Neuronal stem cell (in vitro differentiated cells): ENCODE measurements at places on chromosomes 2 and 18.

DNA sequence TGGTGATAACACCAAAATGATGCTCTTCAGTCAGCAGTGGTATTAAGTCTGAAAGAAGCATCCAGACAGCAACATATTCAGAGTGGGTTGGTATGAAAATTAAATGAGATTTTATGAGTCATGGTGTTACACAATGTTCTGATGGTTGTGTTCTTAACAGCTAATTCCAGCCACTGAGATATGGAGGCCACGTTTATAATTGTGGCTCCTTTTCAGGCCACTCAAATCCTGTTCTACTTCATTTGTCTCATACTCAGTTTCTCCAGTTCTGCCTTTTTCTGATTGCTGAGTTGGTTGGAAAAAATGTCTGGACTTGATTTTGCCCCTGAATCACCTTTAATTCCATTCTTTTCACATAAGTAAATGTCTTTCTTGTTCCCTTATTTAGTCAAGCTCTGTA is 162.7 kb upstream of the COL3A1 start:
- DNase-seq, result no peak

DNA sequence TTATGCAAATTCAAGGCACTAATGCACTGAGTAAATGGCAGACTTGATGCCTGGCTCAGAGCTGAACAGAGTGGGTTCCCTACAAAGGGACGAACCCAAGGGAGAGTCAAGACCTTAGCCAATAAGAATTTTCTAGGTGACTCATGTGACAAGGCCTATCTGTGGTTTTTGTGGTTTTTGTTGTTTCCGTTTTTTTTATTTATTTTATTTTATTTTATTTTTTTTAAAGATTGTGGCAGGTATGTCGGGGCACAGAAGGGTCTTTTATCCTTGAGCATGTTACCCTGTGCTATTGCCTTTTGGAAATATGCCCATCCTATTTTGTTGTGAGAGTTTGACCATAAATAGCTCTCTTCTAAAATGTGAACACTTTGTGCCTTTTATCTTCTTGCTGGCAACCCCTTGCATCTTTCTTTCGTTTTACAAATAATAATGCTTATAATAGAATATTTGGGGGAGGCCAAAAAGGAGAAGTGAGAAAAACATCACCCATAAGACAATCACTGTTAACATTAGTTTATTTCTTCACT is 113.4 kb upstream of the AQP4 start:
- no peak for DNase-seq

DNA sequence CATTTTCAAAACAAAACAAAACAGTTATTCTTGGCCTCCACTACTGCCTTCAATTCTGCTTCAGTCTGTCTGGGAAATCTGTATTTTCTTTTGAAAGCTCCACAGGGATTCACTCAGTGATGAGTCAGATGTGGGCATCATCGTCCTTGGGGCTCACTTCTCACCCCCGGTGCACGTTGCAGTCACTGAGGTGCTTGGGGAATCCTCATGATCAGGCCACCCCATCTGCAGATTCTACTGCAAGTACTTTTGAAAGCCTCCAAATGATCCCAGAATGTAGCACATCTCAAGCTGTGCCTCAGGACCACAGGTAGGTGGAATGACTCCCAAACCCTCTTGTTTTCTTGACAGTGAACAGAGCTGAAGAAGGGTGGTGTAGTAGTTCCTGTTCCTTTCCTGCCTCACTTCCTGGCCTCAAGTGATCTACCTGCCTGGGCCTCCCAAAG is 34.3 kb downstream of the LPIN2 start:
- DNase-seq, result no peak

- DNase-seq, result no peak
Observed at GRCh38 chr18:29841631-29842030, 1200.9 kb downstream of the DSC3 start.

DNA sequence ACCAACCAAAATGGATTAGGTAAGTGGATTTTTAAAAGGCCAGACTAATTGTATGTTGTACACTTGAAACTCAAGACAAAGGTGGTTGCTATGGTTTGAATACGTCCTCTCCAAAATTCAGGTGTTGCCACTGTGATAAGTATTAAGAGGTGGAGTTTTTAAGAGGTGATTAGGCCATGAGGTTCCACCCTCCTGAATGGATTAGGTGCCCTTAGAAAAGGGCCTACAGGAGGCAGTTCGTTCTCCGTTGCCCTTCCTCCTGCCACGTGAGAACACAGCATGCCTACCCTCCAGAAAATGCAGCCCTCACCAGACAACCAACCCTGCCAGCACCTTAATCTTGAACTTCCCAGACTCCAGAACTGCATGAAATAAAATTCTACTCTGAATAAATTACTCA is 51.2 kb downstream of the CHMP3 start:
- DNase-seq, result no peak
